ENCODE measurements at places on chromosomes 2 and 18.
A peak's percentile ranks its signal among the peaks of the same experiment; 100 is the strongest.

- DNase-seq, result no peak
Observed at GRCh38 chr2:188272121-188272520, 19.6 kb upstream of the GULP1 start.

DNA sequence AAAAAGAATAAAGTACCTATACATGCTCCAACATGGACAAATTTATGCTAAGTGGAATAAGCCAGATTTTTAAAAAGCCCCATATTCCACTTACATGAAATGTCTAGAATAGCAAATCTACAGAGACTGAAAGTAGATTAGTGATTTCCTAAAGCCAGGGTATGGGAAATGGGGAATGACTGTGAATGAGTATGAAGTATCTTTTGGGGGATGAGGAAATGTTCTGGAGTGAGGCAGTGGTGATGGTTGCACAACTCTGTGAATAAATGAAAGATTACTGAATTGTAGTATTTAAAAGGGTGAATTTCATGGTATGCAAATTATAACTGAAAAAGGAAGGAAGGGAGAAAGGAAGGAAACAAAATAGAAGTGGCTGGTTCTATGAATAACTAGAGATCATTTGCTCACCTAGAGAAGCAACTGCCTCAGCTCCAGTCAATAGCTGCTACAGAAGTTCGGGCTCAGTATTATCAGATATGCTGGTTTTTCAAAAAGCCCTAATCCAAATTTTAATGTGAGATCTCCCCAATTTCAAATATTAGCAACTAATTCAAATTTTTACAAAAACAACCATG, 39.3 kb downstream of the MAP3K2 start:
- no peak for DNase-seq

GRCh38 chr2:38925982-38926381, 36.3 kb downstream of the ARHGEF33 start:
- DNase-seq, result no peak

GRCh38 chr2:216694082-216694825, 1.1 kb downstream of the IGFBP5 start:
- peak; percentile 41 for DNase-seq

DNA sequence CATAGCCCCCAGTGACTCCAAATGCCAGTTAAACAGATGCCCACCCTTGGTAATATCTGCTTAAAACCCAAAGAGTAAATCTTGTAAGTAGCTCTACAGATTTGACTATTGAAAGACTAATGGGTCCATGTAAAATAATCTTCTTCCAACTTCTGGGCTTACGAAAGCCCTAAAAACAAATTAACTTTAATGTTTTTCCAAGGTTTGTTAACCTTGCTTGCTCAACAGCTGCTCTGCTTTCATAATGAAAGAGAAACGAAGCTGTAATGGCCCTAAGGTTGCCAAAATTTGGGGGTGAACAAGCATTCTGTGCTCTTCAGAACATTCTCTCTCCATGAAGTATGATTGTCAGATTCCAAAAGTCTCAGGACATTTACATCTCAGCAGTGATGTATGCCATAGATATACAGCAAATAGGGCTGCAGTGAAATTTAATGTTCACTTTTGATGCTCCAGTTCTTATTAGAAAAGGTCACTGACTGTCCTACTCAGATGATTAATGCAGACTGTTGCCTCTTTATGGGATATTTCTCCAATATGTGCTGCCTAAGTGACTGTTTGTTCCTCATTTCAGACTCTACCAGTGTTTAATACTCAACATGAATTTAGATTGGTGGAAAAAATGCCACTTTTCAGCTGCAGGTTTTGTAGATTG, 436.3 kb upstream of the CHST9 start:
- DNase-seq, result no peak

DNA sequence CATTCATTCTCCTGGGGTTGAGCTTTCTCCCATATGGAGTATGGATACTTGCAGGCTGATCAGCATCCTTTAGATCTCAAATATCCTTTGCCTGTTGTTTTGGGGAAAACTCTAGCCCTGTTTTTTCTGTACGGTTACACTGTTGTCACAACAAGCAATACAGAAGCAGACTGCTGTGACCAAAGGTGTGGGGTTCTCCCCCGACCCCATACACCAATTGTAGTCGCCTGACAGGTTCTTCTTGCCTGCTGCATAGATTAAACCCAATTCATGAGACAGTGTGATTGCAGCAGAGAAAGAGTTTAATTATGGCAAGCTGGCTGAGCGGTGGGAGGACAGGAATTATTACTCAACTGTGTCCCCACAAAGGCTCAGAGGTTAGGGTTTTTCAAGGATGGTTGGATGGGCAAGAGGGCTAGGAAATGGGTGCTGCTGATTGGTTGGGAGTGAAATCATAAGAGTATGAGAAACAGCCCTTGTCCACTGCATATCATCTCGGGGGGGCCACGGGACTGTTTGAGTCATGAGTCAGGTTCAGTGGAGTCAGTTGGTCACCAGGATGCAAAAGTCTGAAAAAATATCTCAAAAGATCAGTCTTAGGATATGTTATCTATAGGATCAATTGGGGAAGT, 40.6 kb downstream of the ITGB1BP1 start:
- DNase-seq, result no peak

DNA sequence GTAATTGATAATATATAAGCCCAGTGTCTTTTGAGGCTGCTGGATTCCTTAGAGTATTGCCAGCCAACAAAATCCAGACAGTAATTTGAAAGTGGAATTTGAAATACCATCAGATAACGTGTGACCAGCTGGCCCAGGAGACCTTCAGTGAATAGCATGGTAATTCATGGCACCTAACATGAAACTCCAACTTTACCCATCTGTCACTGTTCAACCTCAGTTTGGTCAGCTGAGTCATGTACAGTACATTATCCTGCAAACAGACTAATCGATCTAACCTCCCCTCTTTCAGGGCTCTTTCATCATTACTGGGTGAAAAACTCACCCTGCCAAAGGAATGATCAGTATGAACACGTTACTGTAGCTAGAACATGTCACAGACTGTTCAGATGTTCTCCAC, 230.6 kb downstream of the DOK6 start:
- no peak for DNase-seq

DNA sequence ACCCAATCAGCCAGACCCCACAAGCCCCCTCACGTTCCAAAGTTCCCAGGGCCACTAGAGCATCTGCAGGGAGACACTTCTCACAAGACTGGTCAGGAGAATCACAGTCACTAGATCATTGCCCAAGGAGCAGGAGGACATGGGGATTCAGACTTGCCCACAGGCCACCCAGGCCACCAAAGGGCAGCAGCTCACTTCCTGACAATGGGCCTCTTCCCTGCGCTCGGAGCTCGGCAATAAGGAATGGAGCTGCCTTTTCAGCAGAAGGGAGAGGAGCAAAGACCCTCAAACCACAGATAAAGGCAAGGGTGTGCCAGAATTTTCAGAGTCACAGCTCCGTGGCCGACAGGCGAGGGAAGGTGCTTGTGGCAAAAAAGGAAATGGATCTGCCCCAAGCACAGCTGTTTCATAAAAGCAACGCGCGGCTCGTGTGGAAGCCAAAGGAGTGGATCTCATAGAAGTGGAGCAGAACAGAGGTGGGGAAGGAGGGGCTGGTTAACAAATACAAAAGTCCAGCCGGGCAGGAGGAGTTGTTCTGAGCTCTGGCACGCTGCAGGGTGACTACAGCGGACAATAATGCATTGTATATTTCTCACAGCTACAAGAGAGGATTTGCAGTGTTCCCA, 72.1 kb downstream of the EDAR start:
- DNase-seq, result no peak

DNA sequence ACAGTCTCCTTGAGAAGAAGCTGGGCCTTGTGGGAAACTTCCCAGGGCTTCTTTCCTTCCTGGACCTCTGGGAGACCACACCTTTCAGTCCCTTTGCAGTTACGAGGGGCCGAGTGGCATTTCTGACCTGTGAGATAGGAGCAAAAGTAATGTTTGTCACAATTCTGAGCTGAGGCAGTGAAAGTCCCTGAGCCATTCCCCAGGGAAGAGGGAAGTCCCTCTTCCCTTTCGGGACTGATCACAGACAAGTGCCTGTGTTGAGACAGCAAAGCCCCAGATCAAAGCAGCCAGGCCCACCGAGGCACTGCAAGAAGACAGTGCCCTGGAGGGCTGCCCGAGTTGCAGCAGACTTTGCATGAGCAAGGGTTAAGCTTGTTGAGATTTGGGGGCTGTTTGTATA, 41.9 kb downstream of the RHOB start:
- DNase-seq, result no peak

DNA sequence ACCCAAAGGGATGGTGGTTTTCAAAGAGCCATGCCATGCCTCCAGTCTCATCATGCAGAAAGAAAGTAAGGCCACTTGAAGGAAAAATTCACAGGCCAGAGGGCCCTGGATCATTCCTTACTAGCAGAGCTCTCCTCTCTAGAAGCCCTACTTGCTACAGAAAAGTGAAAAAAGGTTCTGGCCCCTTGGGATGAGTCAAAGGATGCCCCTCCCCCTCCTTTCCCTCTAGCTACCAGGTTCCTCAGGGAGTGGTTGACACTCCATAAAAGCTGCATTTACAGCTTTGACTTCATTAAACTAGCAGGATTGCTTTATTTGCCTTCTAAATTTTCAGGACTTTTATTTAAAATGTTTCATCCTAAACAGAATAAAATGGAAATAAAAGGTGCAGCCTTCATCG, 21.2 kb downstream of the OSR1 start:
- no peak for DNase-seq

- no peak for DNase-seq
Observed at GRCh38 chr2:12151716-12152115, 405.3 kb downstream of the LPIN1 start.

GRCh38 chr18:35362531-35362930, 14.6 kb downstream of the ZNF396 start:
- DNase-seq, result no peak

All from activated CD4-positive, alpha-beta T cell treated with anti-CD3 and anti-CD28 coated beads, Interleukin-2, amount 50 U/mL, for 48 hours (primary cell).